Activated CD4-positive, alpha-beta T cell treated with anti-CD3 and anti-CD28 coated beads for 48 hours (primary cell): ENCODE measurements at places on chromosomes 16 and 17.

- no peak for DNase-seq
Measured at GRCh38 chr16:4534151-4534790, 4.3 kb downstream of the CDIP1 start.

GRCh38 chr16:4465977-4466779 lies 8.2 kb downstream of the NMRAL1 start:
- DNase-seq, result peak; percentile 58

DNA sequence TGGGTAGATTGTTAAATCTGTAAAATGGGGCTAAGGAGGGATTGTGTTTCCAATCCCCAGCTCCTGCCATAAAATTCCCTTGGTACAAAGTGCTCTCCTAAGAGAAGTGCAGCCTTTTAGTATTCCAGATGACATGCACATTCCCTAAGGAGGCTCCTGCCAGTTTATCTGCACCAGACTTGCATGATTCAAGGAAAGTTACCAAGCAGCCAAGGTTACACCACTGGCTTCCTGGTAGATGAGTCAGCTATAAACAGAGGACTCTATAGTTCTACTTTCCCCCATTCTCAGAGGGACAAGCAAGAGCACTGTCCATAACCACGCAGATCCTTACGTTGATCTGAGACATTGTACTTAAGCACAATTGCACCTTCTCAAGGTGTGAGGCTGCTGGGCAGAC lies 1.9 kb downstream of the CALB2 start:
- DNase-seq, result no peak

DNA sequence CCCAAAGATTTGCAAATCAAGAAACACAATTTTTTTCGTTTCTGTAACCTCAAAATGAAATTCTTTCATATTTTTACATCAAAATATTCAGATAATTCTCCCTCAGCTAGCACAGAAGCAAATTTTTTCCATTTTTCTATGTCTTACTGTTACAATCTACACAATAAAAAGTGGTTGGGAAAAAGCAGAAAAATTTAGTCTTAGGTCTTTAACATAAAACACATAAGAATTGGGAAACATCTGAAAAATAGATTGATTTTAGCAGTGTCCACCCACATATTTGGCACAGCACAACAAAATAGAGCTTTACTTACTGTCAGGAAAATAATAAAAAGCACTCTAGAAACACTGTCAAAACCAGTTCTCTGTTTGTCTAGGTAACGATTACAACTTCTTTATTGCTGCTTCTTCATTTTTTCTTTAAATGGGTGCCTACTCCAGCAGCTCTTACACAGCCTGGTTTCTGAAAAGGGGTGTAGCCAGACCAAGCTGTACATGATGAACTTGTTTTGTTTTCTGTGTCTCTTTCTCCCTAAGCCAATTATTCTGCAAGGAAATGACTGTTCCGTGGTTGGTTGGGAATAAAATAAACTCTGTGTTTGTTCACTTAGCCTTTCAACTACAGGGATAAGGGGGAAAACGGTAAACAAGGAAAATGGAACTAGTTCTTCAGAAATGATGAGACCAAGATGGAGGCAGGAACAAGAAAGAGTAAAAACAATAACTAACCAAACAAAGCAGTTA lies at the start of gene ABCA6:
TSS of gene ABCA6 (minus strand) at position 465 of the 744 bp plus-strand sequence. CDS start 1,192 bp downstream, outside the sequence.
- DNase-seq, result no peak

GRCh38 chr17:52383493-52384100 lies 225.1 kb upstream of the CA10 start:
- peak; percentile 38 for DNase-seq

DNA sequence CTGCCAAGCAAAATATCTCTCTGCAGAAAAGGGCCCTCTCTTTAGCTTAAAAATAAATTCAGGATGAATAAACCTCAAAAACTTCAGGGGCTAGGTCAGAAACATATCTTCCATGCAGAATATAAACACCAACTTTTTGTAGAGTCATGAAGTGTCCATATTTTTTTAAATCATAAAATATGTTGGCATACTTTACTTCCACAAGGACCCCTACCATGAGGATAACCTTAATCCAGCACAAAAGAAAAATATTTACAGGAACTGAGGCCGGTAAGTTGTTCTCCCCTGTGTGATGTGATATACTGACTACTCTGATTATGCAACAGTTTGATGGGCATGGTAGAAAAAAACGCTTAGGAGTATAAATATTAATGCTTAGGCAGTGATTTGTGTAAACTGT lies 264.8 kb upstream of the CDH11 start:
- no peak for DNase-seq

- no peak for DNase-seq
Measured at GRCh38 chr17:82836823-82837357, 2.9 kb downstream of the ZNF750 start.

DNA sequence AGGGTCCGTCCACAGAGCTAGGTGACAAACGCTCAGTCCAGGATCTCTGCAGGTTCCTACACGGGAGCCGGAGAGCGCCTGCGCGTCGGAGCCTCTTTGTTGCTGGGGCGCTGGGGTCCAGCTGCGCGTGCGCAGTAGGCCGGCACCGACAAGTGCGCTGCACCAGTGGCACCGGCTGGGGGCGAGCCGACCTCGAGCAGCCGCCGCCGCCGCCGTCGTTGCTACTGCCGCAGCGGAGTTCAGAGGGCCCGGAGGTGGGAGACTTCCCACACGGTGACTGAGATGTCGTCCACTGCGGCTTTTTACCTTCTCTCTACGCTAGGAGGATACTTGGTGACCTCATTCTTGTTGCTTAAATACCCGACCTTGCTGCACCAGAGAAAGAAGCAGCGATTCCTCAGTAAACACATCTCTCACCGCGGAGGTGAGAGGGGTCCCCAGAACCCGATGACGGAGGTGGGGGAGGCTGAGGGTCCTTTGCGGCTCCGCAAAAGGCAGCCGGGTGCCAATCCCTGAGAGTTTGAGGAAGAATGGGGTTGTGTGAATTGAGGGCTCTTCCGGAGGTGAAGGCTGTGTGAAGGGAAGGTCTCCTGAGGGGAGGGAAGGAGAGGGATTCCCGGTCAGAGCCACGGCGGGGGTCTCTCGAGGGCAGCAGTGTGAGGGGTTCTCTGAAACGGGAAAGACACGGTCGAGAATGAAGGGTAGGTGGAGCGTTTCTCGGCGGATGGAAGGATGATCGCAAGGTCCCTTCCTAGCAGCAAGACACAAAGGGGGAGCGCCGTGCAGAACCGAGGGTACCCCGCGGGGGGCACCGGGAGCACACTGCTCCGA lies at the start of gene GDPD1:
TSS of gene GDPD1 (plus strand) at position 184 of the 831 bp plus-strand sequence. CDS start at position 283, 99 bp downstream.
- peak; percentile 99 for DNase-seq

- DNase-seq, result peak; percentile 68
Measured at GRCh38 chr17:57662644-57663308, 82.3 kb downstream of the CCDC182 start.

GRCh38 chr16:71364133-71364681 lies 5.7 kb downstream of the CALB2 start:
- DNase-seq, result no peak

GRCh38 chr17:82795615-82796014 lies 43.8 kb downstream of the TBCD start:
- no peak for DNase-seq

DNA sequence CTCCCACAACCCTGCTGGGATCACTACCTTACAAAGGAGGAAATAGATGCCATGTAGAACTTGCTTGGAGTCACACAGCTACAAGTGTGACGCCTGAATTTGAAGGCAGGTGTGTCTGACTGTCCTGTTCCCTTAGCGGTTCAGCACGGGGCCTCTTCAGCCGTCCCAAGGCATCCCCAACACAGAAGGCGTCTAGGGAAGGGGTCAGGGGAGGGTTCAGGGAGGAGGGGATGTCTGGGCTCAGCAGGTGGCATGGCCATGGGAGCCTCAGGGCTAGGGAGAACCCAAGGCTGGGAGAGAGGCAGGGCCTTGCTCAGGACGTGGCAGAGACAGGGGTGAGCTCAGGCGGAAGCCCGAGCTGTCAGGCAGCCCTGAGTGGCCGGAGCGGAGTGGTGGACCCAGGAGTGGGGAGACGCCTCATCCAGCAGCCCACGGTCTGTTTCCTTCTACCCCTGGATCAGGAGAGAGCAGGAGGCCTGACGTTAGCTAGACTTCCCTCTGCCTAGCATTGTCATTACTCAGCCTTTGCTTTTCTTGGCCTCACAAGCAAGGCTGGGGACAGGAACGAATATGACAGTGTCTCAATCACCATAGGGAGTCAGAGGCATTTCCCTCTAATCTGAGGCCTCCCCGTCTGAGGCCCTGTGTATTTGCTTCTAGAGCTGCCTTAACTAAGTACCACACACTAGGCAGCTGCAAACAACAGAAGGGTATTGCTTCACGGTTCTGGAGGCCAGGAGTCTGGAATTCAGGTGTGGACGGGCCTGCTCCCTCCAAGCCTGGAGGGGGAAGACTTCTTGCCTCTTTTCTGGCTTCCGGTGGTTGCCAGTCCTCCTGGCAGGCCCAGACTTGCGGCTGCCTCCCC lies 31.3 kb upstream of the ANKRD40CL start:
- DNase-seq, result no peak

DNA sequence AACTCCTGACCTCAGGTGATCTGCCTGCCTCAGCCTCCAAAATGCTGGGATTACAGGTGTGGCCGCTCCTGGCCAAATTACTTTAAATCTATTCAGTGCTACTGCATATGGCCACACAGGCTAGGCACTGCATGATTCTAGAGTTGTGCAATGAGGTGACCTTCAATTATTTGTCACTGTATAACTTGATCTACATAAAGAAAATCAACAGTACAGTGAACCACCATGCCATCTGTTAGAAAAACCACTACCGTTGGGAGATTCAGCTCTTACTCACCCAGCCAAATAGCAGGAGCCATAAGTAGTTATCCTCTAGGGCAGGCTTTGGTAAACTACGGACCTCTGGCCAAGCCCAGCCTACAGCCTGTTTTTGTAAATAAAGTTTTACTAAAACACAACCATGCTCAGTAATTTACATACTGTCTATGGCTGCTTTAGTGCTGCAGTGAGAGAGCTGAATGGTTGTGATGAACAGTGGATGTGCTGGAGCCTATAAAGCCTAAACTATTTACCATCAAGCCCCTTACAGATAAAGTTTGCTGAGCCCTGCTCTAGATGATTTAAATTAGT lies 40.7 kb upstream of the TANC2 start:
- no peak for DNase-seq

DNA sequence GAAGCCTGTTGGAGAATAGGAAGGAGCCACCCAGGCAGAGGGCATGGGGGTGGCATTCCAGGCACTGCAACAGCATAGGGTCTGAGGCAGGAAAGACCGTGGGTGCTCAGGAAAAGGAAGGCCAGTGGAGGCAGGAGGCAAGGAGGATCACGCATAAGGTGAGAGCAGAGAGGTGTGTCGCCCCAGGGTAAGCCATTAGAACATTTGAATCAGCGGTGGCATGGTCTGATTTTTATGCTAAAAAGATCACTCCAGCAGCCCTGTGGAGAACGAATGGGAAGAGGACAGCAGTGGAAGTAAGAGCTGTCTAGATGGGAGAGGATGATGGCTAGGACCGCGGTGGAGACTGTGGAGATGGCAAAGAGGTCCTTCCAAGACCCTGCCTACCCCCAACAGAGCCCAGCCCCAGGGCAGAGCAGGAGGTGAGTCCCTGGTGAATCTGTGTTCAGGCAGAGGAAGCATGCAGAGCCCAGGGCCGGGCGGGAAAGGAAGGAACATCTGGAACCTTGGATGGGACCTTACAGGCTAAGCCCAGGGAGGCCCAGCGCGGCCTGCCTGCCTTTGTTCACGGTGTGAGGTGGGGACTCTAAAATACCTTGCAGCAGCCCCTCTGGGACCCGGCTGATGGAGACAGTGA lies 7.8 kb downstream of the LPO start:
- no peak for DNase-seq

DNA sequence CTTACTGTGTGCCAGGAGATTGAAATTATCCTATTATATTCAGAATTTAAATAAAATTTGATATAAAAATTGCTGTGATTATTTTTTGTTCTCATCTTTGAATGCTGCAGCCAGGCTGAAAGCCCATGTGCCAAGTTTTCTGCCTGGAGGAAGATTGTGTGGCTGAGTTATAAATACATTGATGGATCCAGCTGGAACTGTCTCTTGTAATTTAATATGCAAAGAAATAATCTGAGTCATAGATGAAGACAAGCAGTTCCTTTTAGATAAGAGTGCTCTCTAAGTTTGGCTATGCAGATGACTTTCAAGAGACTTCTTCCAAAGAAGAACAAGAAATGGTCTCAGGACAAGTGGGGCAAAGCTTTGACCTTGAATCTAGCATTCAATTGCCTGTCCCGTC lies 871.0 kb downstream of the CDH11 start:
- no peak for DNase-seq

DNA sequence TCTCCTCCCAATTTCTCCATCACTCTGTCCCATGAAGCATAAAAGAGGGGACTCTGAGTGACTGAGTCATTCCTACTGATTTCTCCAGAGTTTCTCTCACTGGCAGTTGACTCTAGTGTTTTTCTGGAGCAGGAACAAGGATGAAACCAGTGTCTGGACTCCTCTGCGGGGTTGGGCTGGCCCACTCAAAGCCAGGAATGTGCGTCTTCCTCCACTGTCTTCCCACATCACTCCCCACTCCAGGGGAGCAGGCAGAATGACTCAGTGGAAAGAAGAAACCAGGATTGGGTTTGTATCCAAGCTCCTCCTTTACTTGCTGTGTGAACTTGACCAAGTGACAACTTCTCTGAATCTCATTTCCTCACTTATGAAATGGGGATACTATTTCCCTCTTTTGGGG lies 497.5 kb upstream of the SALL1 start:
- DNase-seq, result no peak

DNA sequence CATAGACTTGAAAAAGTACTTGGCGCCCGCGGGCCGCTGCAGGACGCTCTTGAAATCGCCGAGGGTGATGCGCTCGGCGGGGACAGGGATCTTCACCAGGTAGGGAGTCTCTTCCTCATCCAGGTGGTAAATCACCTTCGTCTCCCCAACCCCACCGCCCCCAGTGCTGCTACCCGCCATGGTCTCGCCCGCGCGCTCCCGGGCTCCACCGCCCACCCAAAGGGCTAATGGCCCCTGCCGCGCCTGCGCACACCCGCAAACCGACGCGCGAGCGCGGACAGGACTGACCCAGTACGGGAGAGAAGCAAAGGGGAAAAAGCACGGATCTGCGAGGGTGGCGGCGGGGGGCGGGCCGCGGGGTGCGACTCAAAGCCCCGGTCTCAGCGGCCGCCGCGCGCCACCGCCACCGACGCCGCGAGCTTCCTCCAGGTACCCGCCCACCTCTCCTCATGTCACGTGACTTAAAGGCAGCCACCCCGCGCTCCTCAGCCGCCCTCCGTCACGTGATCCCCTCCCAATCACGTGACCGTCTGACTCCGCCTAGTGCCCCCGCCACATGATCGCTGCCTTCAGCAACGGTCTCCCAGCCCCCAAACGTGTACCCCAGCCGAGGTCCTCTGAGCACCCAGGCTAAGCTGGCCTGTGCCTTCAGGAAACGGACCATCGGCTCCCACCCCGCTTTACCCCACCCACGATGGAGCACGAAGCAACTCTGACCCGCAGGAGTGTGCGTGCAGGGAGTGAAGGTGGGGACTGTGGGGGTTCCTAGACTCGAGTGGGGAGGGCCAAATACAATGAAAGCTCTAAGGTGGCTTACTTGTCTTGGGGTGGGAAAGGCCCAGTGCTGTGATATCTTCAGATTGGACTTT lies at the start of gene DVL2:
TSS of gene DVL2 (minus strand) at position 435 of the 869 bp plus-strand sequence. CDS start at position 180, 255 bp downstream.
- peak; percentile 96 for DNase-seq
